Stimulated activated CD4-positive, alpha-beta T cell treated with anti-CD3 and anti-CD28 coated beads, TNF-alpha, amount 100 ng/mL, for 24 hours (primary cell): ENCODE measurements at places on chromosomes 16 and 17.

DNA sequence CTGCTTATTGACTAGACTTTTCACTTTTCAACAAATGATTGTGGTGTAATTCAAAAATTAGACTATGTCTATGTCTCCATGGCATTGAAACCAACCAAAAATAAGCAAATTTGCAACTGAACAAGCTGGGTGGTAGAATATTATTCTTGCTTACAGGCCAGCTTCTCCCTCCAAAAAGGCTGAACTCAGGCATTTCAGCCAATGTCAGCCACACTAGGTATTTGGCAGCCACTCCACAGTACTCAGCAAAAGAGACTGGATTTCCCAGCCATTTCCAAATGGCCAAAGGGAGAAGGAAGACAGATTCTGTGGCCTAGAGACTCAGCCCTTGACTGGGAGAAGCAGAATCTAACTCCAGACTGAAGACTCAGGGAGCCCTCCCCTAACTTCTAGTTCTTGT is 121.8 kb upstream of the IRX5 start:
- no peak for DNase-seq

DNA sequence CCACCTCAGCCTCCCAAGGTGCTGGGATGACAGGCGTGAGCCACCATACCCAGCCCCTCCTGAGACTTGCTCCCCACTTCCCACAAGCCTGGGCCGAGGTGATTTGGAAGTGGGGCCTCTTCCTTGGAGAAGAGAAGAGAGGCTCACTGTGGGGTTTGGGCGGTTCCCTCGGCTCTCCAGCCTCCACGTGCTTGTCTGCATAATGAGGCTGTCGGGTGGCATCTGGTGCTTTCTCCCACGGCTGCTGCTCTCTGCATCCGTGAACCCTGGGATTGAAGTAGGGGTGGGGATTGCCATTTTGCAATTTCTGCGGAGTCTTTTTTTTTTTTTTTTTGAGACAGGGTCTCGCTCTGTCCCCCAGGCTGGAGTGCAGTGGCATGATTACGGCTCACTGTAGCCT is 101.4 kb downstream of the RAP1GAP2 start:
- DNase-seq = no peak

DNA sequence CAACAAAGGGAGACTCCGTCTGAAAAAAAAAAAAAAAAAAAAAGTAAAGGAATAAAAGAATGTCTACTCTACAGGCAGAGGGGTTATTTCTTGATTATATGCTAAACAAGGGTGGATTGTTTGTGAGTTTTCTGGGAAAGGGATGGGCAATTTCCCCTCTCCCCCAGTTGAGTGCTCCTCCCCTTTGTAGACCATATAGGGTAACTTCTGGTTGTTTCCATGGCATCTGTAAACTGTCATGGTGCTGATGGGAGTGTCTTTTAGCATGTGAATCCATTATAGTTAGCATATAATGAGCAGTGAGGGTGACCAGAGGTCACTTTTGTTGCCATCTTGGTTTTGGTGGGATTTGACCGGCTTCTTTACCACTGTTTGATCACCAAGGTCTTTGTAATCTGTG is 4.2 kb upstream of the NME1 start:
- no peak for DNase-seq

DNA sequence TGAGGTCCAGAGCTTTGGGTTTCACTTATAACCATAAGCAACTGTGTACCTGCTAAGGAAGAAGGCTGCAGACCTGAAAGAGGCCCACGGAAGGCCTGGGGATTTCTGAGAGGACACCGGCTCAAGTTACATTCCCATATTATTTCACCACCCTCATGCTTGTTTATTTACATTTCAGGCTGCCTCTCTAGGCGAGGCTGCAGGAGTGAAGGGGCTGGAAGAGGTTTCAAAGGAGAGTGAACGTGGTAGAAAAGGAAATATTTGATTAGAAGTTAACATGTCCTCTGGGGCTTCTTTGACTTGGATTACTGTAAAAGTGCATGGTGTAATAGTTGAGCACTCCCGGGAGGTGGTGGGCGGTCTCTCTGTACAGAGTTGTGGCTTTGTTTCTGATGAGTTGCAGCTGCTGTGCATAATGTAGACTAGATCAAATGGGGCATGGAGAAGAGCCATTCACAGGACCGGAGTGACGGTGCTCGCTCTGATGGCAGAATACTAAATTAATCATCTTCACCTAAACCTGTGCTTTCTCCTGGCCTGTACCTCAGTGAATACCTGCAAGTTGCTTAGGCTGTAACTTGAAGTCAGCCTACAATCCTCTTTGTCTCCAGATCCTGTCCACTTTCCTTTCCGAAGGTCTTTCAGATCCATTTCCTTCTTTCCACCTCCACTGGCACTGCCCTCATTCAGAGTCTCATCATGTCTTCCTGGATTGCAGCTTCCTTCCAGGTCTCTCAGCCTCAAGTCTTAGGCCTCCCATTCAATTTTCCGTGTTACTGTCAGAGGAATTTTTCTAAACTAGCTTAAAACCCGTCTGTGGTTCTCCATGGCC is 1.9 kb upstream of the CPD start:
- DNase-seq = peak; percentile 56

- no peak for DNase-seq
These were observed 199.5 kb downstream of the WWOX start for GRCh38 chr16:78298986-78299385.
